K562 (cell line): ENCODE measurements at places on chromosomes 13 and 19.

DNA sequence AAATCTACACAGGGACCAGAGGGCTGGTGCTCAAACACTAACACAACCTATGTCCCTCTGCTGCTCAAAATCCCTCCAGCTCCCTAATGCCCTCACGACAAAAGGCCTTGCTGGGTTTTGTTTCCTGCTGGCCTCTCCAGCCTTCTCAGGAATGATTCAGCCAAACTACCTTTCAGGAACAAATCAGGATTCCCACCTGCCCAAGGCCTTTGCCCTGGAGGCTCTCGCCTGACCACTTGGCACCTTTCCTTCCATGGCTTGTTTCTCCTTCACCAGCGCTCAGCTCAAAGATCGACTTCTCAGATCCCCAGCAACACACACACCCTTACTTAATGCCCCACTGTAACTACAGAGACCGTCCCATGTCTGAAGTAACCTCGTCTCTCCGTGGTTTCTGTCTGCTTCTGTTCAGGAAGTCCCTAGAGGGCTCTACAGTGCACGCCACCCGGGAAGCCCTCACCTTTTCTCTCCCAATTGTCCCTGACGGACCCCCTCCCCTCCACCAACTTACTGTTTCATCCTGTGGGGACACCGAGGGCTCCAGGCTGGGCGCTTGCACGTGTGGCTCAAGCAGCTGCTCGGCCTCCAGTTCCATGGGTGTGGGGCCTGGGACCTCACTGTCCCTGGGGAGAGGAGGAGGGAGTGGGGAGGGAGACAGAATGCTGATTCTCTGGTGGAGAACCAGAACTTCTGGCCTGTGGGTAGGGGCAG is 3.2 kb upstream of the SIX5 start:
- DNase-seq: no peak

DNA sequence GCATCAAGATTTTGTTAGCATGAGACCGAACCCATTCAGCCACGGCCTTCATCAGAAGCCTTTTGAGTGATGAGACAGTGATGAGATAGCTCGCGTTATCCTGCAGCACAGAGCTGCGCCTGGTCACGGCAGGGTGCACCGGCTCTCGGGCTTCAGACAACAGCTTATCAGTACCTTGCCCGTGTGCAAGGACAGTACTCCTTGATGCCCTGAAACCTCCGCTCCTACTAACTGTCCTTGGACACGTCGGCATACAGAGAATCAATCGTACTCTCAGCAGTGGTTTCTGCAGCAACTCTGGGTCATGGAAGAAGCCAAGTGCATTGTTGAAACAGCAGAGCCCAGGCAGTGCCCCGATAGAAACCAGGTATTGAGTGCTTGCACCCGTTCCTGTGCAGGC is 40.7 kb downstream of the IRS2 start:
- peak; percentile 14 for DNase-seq

DNA sequence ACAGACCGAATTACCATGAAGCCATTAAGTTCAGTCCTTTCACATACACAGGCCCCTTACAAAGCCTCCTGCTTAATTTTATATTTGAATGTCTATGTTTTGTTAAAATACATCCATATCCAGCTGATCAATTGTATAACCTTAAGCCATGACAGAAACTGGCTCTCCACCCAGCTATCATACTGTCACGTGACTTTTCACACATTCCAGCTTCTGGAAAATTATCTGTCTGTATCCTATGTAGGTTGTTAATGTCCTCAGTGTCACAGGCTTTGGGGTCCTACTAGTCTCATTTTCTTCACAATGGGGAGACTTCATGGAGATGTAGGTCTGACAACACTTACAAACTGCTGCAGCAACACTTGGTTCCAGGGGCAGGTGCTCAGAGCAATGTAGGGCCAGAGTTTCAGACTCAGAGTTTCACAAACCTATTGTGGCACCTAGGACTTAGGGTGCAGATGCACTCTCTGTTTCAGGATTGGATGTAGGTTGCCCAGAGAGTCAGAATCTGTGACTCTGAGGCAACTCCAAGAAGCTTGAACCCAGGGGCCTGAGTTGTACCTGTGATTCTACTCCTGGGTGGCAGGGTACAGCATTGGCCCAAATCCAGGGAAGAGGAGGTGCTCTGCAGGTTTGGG is 69.6 kb upstream of the PCDH20 start:
- no peak for DNase-seq

GRCh38 chr13:110346661-110347067 is 39.6 kb downstream of the COL4A2 start:
- DNase-seq: no peak
